ENCODE measurements at places on chromosomes 12 and 14.

- H3K4me1 ChIP-seq = no peaks in the 10 kb centered on the region
- H3K4me3 ChIP-seq = no peak overlapping the region
- no peaks in the 10 kb centered on the region for H3K27me3 ChIP-seq
- peaks cover 30% of the 10 kb centered on the region for H3K36me3 ChIP-seq
- no peak for DNase-seq
Observed at GRCh38 chr14:73358187-73358586, 100.2 kb downstream of the NUMB start.

DNA sequence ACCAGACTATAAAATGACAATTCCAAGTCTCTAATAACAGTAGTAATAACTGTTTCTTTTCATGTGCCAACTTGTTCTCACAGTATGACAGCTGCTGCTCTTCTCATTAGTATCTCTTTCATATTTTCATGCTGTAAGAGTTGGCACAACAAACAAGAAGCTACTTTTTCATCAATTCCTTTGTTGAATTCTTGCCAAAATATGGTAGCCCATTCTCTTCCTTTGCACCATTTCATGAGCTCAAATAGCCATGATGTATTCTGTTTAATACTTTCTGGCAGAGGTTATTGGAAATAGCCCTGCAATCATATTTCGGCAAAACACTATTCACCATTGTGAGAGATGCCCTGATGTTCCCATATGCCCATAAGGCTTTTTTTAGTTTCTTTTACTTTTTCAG lies 1100.7 kb downstream of the TRHDE start:
- no peak overlapping the region for H3K4me3 ChIP-seq
- no peaks in the 10 kb centered on the region for H3K27me3 ChIP-seq
- no peaks in the 10 kb centered on the region for H3K36me3 ChIP-seq
- no peak overlapping the region for H3K27ac ChIP-seq

GRCh38 chr14:34201909-34202637 lies 251.2 kb upstream of the EGLN3 start:
- no peaks in the 10 kb centered on the region for H3K4me1 ChIP-seq
- H3K4me3 ChIP-seq = no peak overlapping the region
- H3K27me3 ChIP-seq = peaks cover 23% of the 10 kb centered on the region
- no peaks in the 10 kb centered on the region for H3K36me3 ChIP-seq
- H3K27ac ChIP-seq = no peak overlapping the region

GRCh38 chr12:103679421-103680170 lies 92.5 kb downstream of the STAB2 start:
- H3K4me3 ChIP-seq = no peak overlapping the region
- H3K36me3 ChIP-seq = no peaks in the 10 kb centered on the region
- H3K27me3 ChIP-seq = no peaks in the 10 kb centered on the region
- no peak for DNase-seq

DNA sequence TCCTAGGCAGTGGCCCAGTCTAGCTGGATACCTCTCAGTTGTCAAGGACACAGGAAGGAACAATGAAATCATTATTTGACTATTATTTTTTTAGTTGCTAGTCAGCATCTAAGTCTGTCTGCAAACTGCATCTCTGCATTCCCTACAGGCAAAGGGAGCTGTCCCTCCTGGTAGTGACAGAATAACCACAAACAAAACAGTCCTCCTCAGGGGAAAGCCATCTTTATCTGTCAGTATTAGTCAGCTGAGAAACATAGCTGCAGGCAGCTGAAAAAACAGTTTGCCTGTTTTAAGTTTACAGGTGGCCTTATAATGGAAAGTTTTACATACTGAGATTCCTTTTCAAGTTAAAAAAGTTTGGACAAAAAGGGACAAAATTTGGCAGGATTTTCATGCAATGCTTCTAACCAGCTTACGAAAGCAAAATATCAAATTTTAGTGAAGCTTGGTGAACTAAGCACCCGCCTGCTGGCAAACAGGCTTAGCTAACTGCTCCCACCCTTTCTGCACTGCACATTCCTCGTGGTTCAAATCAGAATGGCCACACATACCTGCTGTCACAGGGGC lies 29.5 kb downstream of the SLC25A21 start:
- no peaks in the 10 kb centered on the region for H3K36me3 ChIP-seq
- no peak overlapping the region for H3K4me3 ChIP-seq
- H3K4me1 ChIP-seq = no peaks in the 10 kb centered on the region
- DNase-seq = no peak

DNA sequence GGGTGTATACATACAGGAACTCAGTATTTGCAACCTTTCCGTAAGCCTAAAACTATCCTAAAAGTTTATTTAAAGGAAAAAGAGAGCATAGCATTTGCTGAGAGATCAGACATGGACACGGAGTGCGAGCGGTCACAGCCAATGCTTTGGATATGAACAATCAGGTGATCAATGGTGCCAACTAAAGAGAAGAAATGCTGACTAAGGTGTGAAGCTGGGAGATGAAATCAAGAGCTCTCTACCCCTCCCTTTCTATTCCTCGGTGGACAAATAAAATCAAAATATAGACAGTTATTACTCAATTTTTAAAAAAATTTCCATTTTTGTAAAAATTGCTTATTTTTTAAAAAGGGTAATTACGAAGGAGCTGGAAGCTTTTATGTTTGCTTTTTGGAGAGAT lies 29.2 kb downstream of the NT5DC3 start:
- H3K4me3 ChIP-seq = no peak overlapping the region
- no peaks in the 10 kb centered on the region for H3K4me1 ChIP-seq
- no peak for DNase-seq
- no peaks in the 10 kb centered on the region for H3K36me3 ChIP-seq
- no peaks in the 10 kb centered on the region for H3K27me3 ChIP-seq
- no peak overlapping the region for H3K27ac ChIP-seq

GRCh38 chr12:46650688-46651087 lies 175.1 kb downstream of the SLC38A4 start:
- H3K27ac ChIP-seq = no peak overlapping the region
- H3K4me3 ChIP-seq = no peak overlapping the region
- no peak for DNase-seq
- no peaks in the 10 kb centered on the region for H3K4me1 ChIP-seq
- no peaks in the 10 kb centered on the region for H3K36me3 ChIP-seq

DNA sequence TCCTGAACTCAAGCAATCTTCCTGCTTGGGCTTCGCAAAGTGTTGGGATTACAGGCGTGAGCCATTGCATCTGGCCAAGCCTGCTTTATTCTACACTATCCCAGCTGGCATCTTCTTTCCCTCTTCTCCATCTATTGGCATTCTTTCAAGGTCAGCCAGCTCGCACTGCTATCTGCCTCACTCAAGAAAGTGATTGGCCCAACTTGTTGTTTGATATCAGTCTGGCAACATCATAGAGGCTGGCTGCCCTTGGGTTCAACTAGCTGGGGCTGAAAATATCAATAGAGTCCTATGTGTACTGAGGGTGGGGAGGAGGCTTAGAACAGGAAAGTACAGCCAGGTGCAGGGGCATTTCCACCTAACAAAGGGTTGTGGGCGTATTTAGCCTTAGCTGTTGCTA lies 17.1 kb downstream of the GMFB start:
- H3K27me3 ChIP-seq = no peaks in the 10 kb centered on the region
- peaks cover 20% of the 10 kb centered on the region for H3K36me3 ChIP-seq
- no peak overlapping the region for H3K27ac ChIP-seq
- no peak for DNase-seq
- H3K4me3 ChIP-seq = no peak overlapping the region
- H3K4me1 ChIP-seq = no peaks in the 10 kb centered on the region

GRCh38 chr14:102580550-102581110 lies 11.8 kb upstream of the RCOR1 start:
- H3K4me1 ChIP-seq = no peaks in the 10 kb centered on the region
- DNase-seq = no peak
- no peak overlapping the region for H3K27ac ChIP-seq
- H3K27me3 ChIP-seq = no peaks in the 10 kb centered on the region
- H3K4me3 ChIP-seq = no peak overlapping the region
- H3K36me3 ChIP-seq = no peaks in the 10 kb centered on the region

DNA sequence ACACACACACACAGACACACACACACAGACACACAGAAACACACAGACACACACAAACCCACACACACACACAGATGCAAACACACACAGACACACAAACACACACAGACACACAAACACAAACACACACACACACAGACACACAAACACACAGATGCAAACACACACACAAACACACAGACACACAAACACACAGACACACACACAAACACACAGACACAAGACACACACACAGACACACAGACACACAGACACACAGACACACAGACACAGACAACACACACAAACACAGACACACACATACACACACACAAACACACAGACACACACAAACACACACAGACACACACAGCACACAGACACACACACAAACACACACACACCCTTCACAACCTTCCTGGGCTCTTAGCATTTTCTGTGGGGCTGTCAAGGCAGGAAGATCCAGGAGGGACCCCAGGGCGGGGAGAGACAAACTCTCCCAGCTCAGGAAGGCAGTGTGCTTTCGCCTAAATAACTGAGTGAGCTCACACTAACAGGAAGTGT lies 24.2 kb upstream of the INF2 start:
- H3K27ac ChIP-seq = no peak overlapping the region
- no peaks in the 10 kb centered on the region for H3K36me3 ChIP-seq
- no peak overlapping the region for H3K4me3 ChIP-seq
- peaks cover 13% of the 10 kb centered on the region for H3K4me1 ChIP-seq
- peaks cover 7% of the 10 kb centered on the region for H3K27me3 ChIP-seq

DNA sequence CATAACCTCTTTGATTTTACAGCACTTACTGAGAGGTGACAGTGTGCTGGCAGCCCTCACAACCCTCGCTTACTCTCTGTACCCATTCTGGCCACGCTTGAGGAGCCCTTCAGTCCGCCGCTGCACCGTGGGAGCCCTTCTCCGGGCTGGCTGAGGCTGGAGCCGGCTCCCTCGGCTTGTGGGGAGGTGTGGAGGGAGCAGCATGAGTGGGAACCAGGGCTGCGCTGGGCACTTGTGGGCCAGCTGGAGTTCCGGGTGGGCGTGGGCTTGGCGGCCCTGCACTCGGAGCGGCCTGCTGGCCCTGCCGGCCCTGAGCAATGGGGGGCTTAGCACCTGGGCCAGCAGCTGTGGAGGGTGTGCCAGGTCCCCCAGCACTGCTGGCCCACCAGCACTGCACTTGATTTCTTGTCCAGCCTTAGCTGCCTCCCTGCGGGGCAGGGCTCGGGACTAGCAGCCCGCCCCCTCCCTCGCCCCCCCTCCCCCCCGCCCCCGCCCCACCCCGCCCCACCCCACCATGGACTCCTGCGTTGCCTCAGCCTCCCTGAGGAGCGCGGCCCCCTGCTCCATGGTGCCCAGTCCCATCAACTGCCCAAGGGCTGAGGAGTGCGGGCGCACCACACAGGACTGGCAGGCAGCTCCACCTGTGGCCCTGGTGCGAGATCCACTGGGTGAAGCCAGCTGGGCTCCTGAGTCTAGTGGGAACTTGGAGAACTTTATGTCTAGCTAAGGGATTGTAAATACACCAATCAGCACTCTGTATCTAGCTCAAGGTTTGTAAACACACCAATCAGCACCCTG lies 9.9 kb downstream of the MDGA2 start:
- no peak overlapping the region for H3K27ac ChIP-seq
- H3K4me1 ChIP-seq = no peaks in the 10 kb centered on the region
- H3K36me3 ChIP-seq = no peaks in the 10 kb centered on the region
- no peaks in the 10 kb centered on the region for H3K27me3 ChIP-seq

GRCh38 chr12:105880824-105881388 lies 257.8 kb downstream of the NUAK1 start:
- H3K4me3 ChIP-seq = no peak overlapping the region
- H3K27me3 ChIP-seq = no peaks in the 10 kb centered on the region
- no peak for DNase-seq
- no peaks in the 10 kb centered on the region for H3K4me1 ChIP-seq

GRCh38 chr14:50521912-50522341 lies 10.4 kb downstream of the MAP4K5 start:
- peaks cover 5% of the 10 kb centered on the region for H3K36me3 ChIP-seq
- no peak for DNase-seq
- H3K4me3 ChIP-seq = no peak overlapping the region
- H3K27me3 ChIP-seq = no peaks in the 10 kb centered on the region

- H3K27me3 ChIP-seq = no peaks in the 10 kb centered on the region
- H3K4me1 ChIP-seq = no peaks in the 10 kb centered on the region
- no peaks in the 10 kb centered on the region for H3K36me3 ChIP-seq
- no peak for DNase-seq
Observed at GRCh38 chr12:7178481-7178880, 11.0 kb upstream of the PEX5 start.

DNA sequence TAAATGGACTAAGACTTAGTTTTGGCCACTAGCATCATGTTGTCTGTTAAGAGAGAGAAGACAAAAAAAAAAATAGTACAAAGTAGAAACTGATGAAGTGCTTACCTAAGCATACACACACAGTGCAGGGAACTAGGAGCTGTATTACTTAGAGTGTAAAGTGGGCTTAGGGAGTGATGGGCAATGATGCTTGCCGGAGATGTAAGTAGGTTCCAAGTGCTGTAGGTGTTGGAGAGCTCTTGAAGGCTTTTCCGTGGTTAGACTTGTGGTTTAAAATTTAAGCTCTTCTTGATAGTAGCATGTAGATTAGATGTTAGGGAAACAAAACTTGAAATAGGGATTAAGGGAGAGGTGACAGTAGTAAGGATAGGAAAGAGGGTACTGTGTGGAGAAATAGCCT lies 34.7 kb downstream of the MIA2 start:
- no peak for DNase-seq
- no peaks in the 10 kb centered on the region for H3K27me3 ChIP-seq
- H3K27ac ChIP-seq = no peak overlapping the region
- H3K4me3 ChIP-seq = peak overlapping the region; percentile 95

- no peak for DNase-seq
- no peak overlapping the region for H3K4me3 ChIP-seq
Observed at GRCh38 chr12:49025463-49025862, 6.9 kb upstream of the PRKAG1 start.

- no peak overlapping the region for H3K4me3 ChIP-seq
- no peak overlapping the region for H3K27ac ChIP-seq
- H3K27me3 ChIP-seq = no peaks in the 10 kb centered on the region
- DNase-seq = no peak
- H3K4me1 ChIP-seq = no peaks in the 10 kb centered on the region
Observed at GRCh38 chr14:96091941-96092411, 52.8 kb downstream of the C14orf132 start.

GRCh38 chr14:62501021-62501750 lies 544.1 kb downstream of the KCNH5 start:
- H3K27me3 ChIP-seq = no peaks in the 10 kb centered on the region

GRCh38 chr12:15886372-15887042 lies 4.3 kb downstream of the STRAP start:
- no peak overlapping the region for H3K27ac ChIP-seq
- peaks cover 21% of the 10 kb centered on the region for H3K36me3 ChIP-seq
- peaks cover 19% of the 10 kb centered on the region for H3K4me1 ChIP-seq
- H3K27me3 ChIP-seq = no peaks in the 10 kb centered on the region
- no peak for DNase-seq

Data from upper lobe of right lung (tissue), 1 donor.